Karpas-422 (cell line): ENCODE measurements at places on chromosomes 13 and 19. TPM values are rescaled to one million over a fixed set of nuclear protein-coding genes. Genes with fewer than 3 reads are reported as not detected.
A peak's percentile ranks its signal among the peaks of the same experiment; 100 is the strongest.

DNA sequence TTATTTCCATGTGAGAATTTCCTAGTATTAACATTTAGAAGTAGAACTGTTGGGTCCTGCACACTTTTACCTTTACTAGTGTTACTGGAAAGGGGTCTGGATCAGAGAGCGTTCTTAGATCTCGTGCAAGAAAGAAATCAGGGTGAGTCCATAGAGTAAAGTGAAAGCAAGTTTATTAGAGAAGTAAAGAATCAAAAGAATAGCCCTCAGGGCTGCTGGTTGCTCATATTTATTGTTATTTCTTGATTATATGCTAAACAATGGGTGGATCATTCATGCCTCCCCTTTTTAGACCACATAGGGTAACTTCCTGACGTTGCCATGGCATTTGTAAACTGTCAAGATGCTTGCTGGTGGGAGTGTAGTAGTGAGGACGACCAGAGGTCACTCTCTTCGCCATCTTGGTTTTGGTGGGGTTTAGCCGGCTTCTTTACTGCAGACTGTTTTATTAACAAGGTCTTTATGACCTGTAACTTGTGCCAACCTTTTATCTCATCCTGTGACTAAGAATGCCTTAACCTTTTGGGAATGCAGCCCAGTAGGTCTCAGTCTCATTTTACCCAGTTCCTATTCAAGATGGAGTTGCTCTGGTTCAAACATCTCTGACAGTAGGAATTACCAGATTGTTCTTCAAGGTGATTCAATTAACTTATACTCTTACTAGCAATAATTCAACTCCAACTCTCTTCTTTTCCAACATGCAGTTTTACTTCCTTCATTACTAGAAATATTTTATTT, 27.4 kb downstream of the NDFIP2 start:
- H3K4me1 ChIP-seq = no peaks in the 10 kb centered on the region
- H3K27me3 ChIP-seq = no peaks in the 10 kb centered on the region
- no peak for DNase-seq

DNA sequence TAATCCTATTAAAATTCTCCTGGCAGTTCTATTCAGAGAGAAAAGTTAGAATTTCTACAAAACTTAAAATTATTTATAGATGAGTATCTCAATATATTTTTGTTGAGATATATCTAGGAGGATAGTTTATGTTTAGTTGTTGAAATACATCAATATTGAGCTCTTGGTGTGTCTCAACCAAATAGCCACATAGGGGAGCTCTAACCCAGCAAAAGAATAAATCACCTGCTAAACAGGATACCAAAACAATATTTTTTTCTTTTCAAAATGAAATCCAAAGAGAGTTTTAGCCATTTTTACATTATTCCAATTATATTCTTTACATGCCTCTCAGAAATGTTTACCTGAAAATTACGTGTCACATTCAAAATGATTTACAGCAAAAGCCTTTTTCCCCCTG, 954.7 kb downstream of the SLITRK6 start:
- peak overlapping the region; percentile 55 for H3K4me3 ChIP-seq
- DNase-seq = peak; percentile 79
- H3K4me1 ChIP-seq = peaks cover 10% of the 10 kb centered on the region
- H3K36me3 ChIP-seq = no peaks in the 10 kb centered on the region
- no peak overlapping the region for H3K27ac ChIP-seq

- no peak for DNase-seq
- no peaks in the 10 kb centered on the region for H3K36me3 ChIP-seq
- H3K27me3 ChIP-seq = no peaks in the 10 kb centered on the region
Observed at GRCh38 chr13:69373747-69374425, 733.7 kb upstream of the ATXN8OS start.

DNA sequence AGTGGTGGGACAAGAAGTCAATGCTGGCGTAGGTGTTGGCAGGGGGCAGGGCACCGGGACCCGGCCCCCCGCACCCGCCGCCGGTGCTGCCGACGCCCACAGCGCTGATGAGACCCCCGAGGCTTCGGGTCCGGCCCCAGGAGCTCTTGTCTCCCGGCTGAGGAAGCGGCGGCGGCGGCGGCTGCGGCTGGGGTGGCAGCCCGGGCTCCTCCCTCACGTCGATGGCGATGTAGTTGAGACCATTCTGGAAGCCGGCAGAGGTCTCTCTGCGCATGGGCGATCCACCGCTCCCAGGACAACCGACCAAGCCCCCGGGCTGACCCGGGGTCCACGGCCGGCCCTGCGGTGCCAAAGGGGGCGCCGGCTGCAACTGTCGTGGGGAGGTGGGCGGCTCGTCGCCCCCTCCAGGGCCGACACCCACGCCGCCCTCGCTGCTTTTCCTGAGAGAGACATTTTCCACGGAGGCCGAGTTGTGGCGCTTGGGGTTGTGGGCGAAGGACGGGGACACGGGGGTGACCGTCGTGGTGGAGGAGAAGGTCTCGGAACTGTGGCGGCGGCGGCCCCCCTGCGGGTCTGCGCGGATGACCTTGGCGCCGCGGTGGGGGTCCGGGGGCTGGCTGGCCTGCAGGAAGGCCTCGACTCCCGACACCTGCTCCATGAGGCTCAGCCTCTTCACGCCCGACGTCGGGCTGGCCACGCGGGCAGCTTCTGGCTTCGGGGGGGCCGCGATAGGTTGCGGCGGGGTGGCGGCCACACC, 4.1 kb downstream of the IRS2 start:
- H3K27ac ChIP-seq = no peak overlapping the region
- no peak overlapping the region for H3K4me3 ChIP-seq
- H3K4me1 ChIP-seq = no peaks in the 10 kb centered on the region
- no peaks in the 10 kb centered on the region for H3K27me3 ChIP-seq
- DNase-seq = no peak

GRCh38 chr13:37884026-37884425, 14.5 kb upstream of the TRPC4 start:
- no peak overlapping the region for H3K27ac ChIP-seq
- DNase-seq = no peak
- H3K4me1 ChIP-seq = no peaks in the 10 kb centered on the region
- no peaks in the 10 kb centered on the region for H3K36me3 ChIP-seq
- H3K27me3 ChIP-seq = 0 out of 2 replicates have a peak, but pooled peaks cover 4% of the 10 kb centered on the region
- no peak overlapping the region for H3K4me3 ChIP-seq

Gene IFI30
- 256 and 416 TPM in 2 replicates for total RNA-seq

Gene FPR1
- 5.8 and 14.8 TPM in 2 replicates for total RNA-seq

DNA sequence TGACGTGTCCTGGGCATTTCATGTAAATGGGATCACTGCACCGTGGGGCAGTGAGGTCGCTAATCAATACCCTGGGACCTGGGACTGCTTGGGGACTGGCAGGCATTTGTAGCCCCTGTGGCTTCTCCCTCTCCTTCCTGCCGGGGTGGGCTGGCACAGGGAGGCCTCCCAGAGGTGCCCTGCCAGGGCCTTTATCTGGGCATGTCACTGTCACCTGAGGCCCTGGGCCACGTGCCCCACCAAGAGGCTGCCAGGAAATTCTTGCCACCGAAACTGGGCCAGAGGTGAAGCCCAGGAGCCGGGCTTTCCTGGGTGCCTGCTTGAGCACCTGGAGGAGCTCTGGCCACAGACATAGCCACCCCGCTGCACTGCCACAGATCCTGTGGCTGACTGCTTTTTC, 1.8 kb upstream of the NMRK2 start:
- H3K27me3 ChIP-seq = no peaks in the 10 kb centered on the region
- no peaks in the 10 kb centered on the region for H3K36me3 ChIP-seq
- H3K27ac ChIP-seq = no peak overlapping the region

- no peaks in the 10 kb centered on the region for H3K4me1 ChIP-seq
- H3K4me3 ChIP-seq = no peak overlapping the region
- no peaks in the 10 kb centered on the region for H3K27me3 ChIP-seq
- no peak overlapping the region for H3K27ac ChIP-seq
- DNase-seq = no peak
Observed at GRCh38 chr13:79044415-79044814, 361.6 kb downstream of the RBM26 start.

Gene NLRP9
- total RNA-seq = not detected in 2 replicates

Gene KCNC3
- total RNA-seq = 10.8 and 18.1 TPM in 2 replicates

Gene CABP5
- total RNA-seq = not detected in 2 replicates

Gene FAM32A
- 55.7 and 92.2 TPM in 2 replicates for total RNA-seq
